ENCODE measurements at places on chromosomes 6 and 20.

DNA sequence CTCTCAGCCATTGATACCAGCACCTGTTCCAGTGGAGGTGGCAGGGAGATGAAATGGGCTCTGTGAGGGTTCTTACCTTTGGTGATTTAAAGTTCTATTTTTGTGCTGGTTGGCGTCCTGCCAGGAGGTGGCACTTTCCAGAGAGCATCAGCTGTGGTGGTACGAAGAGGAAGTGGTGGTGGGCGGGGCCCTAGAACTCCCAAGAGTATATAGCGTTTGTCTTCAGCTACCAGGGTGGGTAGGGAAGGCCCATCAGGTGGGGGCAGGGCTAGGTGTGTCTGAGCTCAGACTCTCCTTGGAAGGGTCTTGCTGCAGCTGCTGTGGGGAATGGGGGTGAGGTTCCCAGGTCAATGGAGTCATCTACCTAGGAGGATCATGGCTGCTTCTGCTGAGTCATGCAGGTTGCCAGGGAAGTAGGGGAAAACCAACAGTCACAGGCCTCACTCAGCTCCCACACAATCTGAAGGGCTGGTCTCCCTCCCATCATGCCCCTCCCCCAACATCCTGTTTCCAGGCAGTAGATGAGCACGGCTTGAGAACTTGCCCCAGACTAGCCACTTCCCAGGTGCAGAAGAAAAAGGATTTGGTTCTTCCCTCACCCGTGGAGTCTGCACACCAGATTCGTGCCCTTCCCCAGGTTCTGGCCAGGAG, 46.6 kb downstream of the MOXD1 start:
- DNase-seq, result no peak

- no peak for DNase-seq
Measured at GRCh38 chr20:32114305-32114960, 4.9 kb downstream of the TM9SF4 start.

GRCh38 chr6:24322924-24323323, 34.9 kb downstream of the DCDC2 start:
- no peak for DNase-seq

DNA sequence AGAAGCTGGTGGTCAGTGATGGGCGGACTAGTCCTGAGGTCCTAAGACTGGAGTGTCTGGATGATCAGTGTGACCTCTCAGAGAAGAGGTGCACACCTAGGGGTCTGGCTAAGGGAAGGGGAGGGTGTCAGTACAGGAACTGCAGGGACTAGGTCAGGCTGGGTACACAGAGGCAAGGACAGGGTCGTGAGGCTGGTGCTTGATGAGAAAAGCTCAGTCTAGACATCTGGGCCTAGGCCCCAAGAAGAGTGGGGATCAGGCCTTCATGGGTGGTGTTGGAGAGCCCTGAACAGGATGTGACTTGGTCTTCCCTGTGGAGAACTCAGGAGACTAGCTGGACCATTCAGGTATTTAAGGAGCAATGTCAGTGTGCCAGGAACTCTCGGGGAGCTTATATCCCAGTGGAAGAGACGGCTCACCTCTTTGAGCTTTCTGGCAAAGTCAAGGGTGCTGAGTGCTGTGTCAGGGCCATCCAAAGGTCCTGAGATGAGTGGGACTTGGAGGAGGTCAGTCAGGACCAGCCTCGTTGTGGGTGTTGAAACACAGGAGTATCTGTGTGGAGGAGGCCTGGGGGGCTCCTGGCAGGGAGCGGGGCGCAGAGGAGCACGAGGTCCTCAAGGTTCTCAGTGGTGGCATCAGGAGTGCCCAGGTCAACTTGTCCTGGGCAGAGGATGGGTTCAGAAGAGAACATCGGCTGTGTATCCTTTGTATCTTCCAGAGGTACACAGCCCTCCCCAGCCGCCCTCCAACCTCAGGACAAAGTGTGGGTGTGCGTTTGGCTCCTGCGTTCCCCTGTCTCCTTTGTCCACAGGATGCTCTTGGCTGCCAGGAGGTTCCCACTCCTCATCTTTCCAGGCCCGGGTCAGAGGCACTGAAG, 13.3 kb upstream of the MYT1 start:
- no peak for DNase-seq

DNA sequence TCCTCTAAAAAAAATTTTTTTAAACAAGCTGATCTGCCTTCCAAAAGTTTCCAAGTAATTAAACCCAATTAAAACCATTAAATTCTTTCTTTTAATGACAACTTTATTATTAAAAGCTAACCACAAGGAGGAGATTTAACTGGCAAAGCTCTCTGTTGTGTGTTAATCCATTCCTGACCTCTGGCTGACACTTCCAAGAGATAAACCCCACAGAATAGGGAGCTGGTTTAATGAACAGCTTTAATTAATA, 230.8 kb downstream of the EYA2 start:
- DNase-seq, result no peak

- DNase-seq, result peak; percentile 43
Measured at GRCh38 chr6:23137611-23138010, 568.2 kb downstream of the HDGFL1 start.

DNA sequence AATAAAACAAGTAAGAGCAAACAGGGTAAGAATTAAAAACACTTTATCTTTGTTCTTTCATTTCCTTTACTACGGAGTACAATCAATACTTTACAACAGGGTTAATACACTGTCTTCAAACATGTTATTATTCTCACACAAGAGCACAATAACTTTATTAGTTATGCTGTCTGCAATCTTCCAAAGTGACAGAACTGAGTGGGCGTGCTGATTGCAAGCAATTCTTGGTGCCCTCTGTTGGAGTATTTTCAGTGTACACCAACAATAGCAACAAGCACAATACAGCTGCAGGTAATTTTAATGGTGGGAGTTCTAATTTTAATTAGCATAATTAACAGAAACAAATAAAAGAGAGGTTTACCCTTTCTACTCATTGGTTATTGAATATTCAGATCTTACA, 33.9 kb upstream of the PTPRK start:
- no peak for DNase-seq

- no peak for DNase-seq
Measured at GRCh38 chr6:56230976-56231566, 16.3 kb downstream of the COL21A1 start.

- DNase-seq, result no peak
Measured at GRCh38 chr6:37916675-37917074, 97.1 kb downstream of the ZFAND3 start.

DNA sequence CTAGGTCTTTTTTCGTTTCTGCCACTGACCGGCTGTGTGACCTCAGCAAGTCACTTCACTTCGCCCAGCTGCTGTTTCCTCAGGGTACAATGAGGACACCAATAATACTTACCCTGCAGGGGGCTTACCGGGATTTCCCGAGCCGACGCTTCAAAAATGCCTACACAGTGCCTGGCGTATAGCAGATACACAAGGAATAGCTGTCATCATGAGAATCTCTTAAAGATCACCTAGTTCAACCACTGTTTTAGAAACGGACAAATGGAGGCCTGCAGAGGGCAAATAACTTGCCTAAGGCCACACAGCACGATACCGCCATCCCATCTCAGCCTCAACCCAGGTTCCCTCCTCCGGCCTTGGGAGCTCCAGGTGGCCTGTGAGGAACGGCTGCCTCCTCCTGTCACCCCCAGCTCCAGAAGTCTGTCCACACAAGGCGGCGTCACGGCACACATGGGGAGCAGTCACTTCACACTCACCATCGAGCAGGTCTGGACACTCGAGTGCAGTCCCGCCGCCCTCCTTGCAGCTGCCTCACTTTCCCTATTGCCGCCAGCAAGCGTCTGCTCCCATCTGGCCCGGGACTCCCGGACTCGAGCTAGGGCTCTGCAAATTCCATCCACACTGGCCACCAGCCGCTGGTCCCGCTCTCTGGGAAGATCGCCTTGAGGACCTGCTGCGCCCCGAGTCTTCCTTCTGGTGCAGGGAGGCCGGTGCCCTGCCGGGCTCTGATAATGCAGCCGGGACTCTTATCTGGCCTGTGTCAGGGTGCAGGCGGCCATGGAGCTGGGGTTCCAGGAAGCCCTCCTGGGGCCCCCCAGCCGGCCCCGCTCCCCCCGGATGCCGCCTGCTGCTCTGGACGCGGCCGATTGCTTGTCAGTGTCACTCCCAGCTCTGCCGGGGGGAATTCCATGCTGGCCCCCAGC, at the start of gene RIPOR3:
RIPOR3 (minus strand) TSS at position 893 of the 923 bp plus-strand sequence; CDS start at position 479, 414 bp downstream.
- no peak for DNase-seq

DNA sequence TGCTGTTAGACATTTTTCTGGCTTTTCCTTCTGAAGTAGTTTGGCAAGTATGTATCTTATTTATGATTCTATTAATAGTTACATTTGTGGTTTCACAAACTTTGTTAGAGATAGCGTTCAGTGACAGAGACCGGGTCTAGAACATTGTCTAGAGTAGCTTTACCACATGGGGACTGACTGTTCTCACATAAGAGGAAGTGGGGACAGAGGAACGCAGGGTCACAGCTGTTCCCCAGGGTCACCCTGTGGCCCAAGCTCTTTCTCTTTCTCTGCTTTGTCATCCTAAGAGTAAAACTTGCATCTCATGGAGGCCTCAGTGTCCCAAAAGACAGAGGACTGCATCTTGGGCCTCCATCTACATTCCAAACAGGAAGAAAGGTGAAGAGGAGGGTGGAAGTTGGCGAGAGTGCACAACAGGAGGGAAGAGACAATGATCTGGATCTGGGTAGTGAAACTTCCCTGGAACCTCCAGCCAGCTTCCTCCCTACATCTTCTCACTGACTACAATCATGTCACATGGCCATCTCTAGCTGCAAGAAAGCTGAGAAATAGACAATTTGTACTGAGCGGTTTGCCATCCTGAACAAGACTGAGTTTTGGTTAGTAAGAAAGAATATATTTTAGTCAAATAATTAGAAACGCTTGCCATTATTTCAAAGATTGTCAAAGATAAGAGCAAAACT, 645.8 kb upstream of the ARID1B start:
- DNase-seq, result no peak

GRCh38 chr6:56345376-56345995, 98.1 kb upstream of the COL21A1 start:
- DNase-seq, result no peak

DNA sequence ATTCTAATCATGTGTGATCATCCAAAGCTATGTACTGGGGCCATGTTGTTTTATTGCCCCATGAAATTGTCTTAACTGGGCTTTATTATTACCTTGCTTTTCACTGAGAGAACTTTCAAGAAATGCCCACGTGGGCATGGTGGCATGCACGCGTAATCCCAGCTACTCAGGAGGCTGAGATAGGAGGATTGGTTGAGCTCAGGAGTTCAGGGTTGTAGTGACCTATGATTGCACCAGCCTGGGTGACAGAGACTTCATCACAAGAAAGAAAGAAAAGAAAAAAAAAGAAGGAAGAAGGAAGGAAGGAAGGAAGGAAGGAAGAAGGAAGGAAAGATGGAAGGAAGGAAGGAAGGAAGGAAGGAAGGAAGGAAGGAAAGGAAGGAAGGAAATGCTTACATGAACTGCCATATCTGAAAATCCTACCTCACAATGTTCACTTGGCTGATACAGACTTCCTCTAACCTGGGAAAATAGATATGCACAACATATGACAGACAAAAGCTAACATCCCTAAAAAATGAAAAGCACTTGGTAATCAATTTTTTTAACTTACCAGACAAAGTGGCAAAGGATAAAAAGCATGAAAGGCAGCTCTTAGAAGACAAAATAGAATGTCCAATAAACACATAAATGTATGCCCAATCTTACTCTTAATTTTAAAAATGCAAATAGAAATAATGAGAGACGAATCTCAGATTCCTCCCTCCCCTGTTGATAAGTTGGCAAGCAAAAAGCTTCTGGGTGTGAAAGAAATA, 25.5 kb upstream of the TMEM244 start:
- no peak for DNase-seq

DNA sequence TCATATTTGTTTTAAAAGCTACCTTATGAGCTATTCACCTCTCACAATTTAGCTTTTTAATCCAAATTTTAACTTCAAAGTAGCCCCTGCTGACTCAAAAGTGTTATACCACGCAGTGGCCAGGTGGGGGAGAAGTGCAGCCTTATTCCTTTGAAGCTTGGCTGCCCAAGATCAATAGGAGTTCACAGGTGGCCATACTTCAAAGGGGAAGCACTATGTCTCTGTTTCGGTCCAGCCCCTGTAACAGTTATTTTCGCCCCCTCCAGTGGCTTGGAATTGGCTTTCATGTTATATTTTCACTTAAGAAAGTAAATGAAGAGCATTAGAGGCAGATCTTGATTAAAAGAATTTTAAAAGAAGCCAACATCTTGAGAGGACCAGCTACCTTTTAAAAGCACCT, 608.4 kb downstream of the EPHA7 start:
- DNase-seq, result no peak

DNA sequence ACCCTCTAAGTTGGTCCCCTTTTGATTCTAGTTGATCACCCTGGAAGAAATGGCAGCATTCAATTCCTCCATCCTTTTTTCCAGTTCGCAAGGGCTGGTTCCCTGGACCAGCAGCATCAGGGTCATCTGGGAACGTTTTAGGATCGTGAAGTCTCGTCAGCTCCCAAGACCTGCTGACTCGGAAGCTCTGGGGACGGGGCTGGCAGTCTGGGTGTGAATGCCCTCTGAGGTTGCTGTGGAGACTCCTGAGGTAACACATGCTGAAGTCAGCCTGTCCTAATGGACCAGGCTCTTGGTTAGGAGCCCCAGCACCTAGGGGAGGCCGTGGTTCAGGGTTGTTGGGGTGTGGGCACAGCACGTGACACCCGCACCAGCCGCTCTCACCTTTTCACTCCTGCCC, 164.1 kb downstream of the SYNDIG1 start:
- no peak for DNase-seq

GRCh38 chr20:37387519-37388269, 41.8 kb downstream of the SRC start:
- DNase-seq, result no peak

DNA sequence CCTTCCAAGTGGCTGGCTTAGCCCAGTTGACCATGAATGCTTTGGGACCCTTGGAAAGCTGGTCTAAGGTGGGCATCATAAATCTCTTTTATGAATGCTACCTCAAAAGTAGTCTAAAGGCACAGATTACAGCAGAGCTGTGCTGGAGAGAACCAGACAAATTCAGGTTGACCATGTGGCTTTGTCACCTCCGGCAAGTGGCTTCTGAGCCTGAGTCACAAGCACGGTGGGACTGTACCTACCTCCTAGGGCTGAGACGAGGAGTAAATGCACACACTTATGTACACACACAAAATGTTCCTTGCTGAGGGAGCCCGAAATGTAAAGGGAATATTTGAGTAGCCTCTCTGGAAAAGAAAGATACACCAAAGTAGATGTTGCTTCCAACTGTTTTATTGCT, 155.9 kb downstream of the NFATC2 start:
- DNase-seq, result no peak

- DNase-seq, result no peak
Measured at GRCh38 chr20:23326774-23327173, 23.8 kb upstream of the NXT1 start.

GRCh38 chr6:159093609-159094443, 49.0 kb upstream of the TAGAP start:
- no peak for DNase-seq

GRCh38 chr6:47362857-47363461, 53.3 kb upstream of the TNFRSF21 start:
- DNase-seq, result no peak

GRCh38 chr6:154488802-154489437, 21.6 kb downstream of the CNKSR3 start:
- DNase-seq, result no peak

All from smooth muscle cell of the brain vasculature (primary cell).